ENCODE measurements at places on chromosomes 2 and 18.

GRCh38 chr2:163970058-163970813 is 234.4 kb upstream of the FIGN start:
- no peak for DNase-seq

GRCh38 chr2:20144196-20144595 is 80.7 kb downstream of the SDC1 start:
- no peak for DNase-seq

- peak; percentile 94 for DNase-seq
Observed at GRCh38 chr2:201116115-201116958, at the start of gene CFLAR. Gene CFLAR (plus strand): TSS chr2:201116164. CDS start chr2:201129866, 13,702 bp downstream.

DNA sequence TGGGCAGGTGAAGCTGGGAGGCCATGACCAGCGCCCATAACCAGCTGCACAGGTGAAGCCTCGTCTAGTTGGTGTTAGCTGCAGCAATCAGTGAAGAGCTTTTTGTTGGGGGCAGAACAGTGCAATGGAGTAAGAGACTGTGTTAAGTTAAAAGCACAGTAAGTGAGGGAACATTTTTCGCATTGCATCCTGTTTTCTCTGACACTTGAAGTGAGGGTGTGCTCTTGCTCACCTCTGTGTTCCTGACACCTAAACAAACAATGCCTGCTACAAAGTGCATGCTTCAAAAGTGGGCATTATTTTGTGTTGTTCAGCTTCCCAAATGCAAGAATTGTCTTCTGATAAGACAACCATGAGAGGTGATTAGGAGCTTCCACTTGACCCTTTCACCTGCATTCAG is 324.0 kb upstream of the ACVR2A start:
- no peak for DNase-seq

GRCh38 chr2:68784188-68784587 is 49.6 kb downstream of the ARHGAP25 start:
- no peak for DNase-seq

DNA sequence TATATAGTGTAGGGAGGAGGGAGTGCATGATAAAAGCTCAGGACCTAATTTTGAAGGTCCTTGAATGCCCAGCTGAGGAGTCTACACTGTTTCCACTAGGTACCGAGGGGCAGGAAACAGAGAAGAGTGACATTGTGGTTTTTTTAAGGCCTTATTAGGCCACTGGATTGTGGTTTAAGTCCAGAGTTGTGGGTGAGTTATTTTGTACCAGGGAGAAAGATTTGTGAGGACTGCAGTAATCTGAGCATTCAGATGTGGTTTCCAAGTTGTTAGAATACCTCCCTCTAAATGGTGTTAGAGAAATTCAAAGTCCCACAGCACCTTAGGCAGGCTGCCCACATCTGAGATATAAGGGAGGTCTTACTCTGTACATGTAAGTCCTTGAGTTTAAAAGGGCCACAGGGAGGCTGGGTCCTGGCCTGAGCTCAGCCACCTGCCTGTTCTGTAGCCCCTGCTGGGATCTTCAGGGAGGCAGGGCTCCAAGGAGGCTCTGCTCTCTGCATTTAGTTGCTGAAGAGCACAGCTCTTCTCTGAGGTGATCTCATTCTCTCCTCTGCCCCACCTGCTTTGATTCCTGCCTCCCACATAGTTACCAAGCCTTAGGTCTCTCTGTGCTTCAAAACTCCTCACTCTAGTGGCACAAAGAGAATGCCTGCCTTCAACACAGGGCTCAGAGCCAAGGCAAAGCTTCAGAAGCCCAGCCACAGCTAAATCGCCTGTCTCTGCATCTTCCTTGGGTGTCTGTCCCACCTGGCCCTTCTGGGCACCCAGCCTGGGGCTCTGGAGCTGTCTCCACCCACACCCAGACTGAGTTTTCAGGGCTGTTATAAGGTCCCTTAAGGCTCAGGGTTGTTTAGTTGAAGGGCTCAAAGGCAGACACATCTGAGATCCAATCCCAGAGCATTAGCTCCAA is 88.1 kb downstream of the VSNL1 start:
- no peak for DNase-seq

- no peak for DNase-seq
Observed at GRCh38 chr2:224579411-224579810, 5.8 kb downstream of the CUL3 start.

GRCh38 chr2:31132786-31133185 is 5.5 kb downstream of the GALNT14 start:
- no peak for DNase-seq

- no peak for DNase-seq
Observed at GRCh38 chr18:11802586-11802985, 48.6 kb upstream of the CHMP1B start.

DNA sequence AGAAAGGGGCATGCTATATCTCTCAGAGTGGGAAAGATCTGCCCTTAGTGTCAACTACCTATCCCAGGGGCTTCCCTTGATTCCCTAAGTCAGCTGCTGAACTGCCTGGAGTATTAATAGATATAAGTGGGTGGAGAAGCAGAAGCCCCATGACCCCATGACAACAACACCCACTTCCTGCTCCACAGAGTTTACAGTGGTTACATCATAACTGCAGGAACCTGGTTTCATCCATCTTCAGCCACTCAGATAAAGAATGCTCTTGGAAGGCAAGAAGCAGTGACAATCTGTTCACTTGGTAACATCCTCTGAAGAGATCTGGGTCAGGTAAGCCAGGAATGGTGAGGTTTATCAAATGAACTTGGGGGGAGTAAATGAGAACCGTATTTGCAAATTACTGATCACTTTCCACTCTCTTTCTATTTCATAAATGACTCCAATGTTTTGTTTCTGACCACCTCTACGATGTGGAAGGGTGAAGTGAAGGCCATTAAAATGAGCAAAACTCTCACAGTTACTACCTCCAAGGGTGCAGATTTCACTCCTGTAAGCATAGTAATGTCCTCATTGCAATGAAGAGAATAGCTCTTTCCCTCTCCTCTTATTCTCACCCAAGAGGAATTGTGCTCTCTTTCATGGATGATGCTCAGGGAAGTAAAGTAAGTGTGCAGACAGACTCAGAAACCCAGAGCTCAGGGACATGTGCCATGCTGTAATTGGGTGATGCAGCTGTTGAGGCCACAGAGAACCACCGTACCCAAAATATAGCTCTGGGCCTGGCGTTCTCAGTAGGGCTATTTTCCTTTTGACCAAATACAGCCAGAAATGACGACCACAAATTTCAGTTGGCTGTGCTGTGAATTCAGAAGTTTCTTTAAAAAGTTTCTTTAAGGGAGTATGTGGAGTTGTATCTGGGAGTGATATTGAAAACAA is 192.8 kb upstream of the APCDD1 start:
- DNase-seq, result no peak

DNA sequence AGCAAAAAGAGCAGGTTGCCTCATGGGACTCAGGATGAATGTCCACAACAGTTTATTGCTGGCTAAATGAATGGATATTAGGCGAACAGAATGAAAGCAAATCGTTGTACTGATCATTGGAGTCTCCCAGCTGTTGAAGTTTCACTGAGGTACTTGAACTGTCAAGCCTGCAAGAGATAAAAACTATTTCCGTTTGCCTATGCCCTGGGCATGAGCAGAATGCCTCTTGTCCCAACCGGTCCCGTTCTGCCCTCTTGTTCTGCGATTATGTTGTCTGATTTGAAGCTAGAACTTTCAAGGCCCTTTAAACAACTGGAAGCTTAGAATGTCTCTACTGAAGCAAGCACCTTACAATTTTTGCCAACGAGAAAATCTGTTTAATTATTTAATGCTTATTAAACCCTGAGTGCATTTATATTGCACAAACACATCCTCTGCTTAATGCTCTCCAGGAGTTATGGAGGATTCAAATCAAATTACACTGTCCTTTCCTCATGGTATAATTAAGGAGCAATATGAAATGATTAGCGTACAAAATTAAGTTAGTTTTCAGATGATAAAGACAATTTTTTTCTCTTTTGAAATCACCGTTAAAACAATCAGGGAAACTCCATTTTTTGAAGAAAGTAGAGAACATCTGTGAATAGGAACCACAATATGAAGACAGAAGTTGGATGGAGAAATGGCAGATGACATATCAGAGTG is 17.7 kb downstream of the QPCT start:
- DNase-seq, result no peak

DNA sequence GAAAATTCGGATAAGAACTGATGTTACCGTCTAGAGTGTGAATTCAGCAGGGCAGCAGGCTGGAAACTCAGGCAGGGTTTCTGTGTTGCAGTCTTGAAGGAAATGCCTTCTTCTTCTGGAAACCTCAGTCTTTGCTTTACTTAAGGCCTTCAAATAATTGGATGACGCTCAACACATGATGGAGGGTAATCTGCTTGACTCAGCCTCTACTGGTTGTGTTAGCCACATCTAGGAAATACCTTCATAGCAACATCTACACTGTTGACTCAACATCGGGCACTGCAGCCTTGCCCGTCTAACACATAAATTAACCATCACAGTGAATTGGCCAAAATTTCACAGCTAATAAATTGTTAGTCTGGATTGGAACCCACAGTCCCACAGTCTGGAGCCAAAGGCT is 37.2 kb downstream of the YPEL5 start:
- no peak for DNase-seq

DNA sequence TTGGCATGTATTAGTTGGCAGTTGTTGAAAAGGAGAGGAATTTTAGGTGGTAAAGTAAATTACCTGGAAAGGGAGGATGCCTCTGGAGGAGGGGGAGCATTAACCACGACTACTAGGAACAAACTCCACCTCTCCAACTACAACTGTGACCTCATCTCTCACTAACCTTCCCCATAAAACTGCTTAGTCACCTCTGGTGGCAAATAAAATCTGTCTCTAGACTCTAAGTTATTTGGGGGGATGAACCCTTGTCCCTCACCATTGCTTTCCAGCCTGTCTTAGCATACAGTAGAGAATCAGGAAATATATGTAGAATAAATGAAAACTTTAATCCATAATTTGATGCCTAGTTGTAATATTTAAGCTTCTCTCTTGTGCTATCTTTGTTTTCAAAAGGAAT is 27.6 kb upstream of the MYO1B start:
- DNase-seq, result peak; percentile 35

DNA sequence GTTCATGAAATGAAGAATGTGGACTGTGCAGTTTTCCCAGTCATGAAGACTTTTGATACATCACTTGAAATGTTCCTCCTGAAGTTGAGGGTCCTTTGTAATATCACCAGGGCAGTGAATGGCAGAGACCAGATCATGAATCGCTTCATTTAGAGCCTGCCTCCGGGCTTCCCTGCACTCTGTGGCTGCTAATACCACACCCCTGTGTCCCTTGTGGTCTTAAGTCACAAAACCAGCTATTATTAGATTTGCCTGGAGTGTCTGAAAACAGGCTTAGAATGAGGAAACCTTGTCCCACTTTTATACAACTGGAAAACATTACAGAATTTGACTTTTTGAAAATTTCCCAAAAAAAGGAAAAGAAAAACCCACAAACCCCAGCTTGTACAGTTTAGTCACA is 147.9 kb downstream of the MGAT5 start:
- DNase-seq, result no peak

DNA sequence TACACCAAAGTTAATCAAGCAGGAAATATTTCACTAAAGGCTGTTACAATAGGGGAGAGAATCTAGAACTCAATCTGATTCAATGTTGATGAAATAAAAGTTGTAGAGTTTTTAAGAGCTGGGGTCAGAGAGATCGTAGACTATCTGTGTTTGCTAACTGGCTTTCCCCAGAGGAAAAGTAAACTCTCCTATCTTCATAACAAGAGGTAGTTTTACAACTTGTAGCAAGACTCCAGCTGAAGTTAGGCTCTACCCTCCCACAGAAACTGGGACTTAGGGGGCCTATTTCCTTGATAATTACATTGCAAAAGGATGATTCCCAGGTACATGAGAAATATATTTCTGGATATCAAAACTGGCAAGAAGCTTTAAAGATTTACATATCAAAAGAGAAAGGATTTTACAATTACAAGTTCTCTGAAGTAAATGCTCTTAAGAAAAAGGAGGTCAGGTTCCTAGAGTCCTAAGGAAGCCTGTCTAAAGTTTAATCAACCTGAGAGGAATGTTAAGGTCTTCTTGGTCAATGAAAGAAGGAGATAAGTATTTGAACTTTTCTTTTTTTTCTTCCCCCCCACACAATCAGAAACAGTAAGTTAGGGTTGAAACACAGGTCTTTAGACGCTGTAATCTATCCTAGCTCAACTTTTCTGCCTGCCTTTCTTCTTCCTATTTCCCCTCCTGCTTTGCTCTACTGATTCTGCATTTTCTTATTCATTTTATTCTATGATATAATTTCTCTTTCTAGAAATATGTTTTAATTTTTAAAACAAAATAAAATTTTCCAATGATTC is 692.2 kb upstream of the LINC00305 start:
- no peak for DNase-seq

DNA sequence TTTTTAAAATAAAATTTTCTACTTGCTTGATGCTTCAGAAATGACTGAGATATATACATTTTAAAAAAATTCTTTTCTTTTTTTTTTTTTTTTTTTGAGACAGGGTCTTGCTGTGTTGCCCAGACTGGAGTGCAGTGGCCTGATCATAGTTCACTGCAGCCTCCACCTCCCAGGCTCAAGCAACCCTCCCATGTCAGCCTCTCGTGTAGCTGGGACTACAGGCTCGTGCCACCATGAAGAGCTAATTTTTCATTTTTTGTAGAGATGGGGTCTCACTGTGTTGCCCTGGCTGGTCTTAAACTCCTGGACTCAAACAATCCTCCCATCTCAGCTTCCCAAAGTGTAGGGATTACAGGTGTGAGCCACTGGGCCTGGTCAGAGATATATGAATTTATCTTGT is 12.9 kb downstream of the CYS1 start:
- no peak for DNase-seq

GRCh38 chr2:46871976-46872381 is 43.6 kb downstream of the MCFD2 start:
- no peak for DNase-seq

GRCh38 chr2:30655660-30656059 is 151.6 kb downstream of the CAPN13 start:
- no peak for DNase-seq

DNA sequence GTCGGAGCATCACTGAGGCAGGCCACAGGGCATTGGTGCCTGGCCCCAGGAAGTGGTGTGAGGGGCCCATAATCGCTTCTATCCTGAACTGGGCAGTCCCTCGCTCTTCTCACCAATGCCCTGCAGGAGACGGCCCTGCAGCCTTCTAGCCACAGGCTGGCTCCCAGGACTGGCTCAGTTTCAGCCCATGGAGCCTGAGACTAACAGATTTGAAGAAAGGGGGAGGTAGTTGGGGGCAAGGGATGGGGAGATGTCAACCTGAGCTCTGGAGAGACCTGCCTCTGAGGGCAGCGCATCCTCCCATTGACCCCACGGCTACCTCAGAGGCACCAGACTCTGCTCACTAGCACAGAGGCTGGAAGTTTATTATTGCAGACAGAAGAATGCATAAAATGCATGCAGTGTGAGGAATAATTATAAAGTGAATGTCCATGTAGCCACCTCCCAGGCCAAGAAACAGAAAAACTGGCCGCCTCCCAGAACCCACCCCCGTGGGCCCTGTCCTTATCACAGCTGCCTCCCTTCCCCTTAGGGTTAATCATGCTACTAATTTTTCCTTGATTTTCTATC is 1.4 kb downstream of the TOGARAM2 start:
- no peak for DNase-seq

DNA sequence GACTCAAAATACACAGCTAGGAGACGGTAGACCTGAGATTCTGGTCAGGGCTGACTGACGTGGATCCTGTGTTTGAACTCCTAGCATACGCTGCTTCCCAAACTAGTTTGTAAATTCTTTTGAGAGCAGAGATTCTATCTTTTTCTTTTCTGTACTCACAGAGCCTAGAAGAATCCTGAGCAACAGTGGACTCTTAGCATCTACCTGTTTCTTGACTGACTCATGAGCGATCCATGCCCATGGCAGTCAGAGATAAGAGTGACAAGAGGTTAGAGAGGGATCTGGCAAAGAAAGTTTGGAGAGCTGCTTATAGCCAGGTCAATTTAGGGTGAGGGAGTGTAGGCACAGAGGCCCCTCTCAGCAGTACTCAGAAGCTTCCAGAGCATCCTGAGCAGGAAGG is 41.1 kb upstream of the PPP1CB start:
- no peak for DNase-seq
